ENCODE measurements at places on chromosomes 11 and 22. TPM values are rescaled to one million over a fixed set of nuclear protein-coding genes. Genes with fewer than 3 reads are reported as not detected.

The OR5B21 gene
- polyA plus RNA-seq: not detected

The P2RX6 gene
- 1.3 TPM for polyA plus RNA-seq

The SHANK3 gene
- polyA plus RNA-seq: 13.3 TPM

The ABTB2 gene
- polyA plus RNA-seq: 7.3 TPM

The NECTIN1 gene
- 45.6 TPM for polyA plus RNA-seq

The HBG1 gene
- polyA plus RNA-seq: 2.5 TPM

The ADORA2A gene
- 7.6 TPM for polyA plus RNA-seq

The UBASH3B gene
- 7.3 TPM for polyA plus RNA-seq

The DUSP8 gene
- polyA plus RNA-seq: 2.9 TPM

The SMC1B gene
- polyA plus RNA-seq: 0.40 TPM

The GNG3 gene
- 2.4 TPM for polyA plus RNA-seq

The SLC7A4 gene
- polyA plus RNA-seq: 1.8 TPM

The OR4A16 gene
- not detected for polyA plus RNA-seq

The SLC37A4 gene
- 82.6 TPM for polyA plus RNA-seq

The ALG9 gene
- polyA plus RNA-seq: 40.3 TPM

The ASCL2 gene
- polyA plus RNA-seq: 3.7 TPM

The PICK1 gene
- 28.0 TPM for polyA plus RNA-seq

- DNase-seq: no peak
These were observed 11.7 kb downstream of the SEC14L2 start for GRCh38 chr22:30408388-30409102.

DNA sequence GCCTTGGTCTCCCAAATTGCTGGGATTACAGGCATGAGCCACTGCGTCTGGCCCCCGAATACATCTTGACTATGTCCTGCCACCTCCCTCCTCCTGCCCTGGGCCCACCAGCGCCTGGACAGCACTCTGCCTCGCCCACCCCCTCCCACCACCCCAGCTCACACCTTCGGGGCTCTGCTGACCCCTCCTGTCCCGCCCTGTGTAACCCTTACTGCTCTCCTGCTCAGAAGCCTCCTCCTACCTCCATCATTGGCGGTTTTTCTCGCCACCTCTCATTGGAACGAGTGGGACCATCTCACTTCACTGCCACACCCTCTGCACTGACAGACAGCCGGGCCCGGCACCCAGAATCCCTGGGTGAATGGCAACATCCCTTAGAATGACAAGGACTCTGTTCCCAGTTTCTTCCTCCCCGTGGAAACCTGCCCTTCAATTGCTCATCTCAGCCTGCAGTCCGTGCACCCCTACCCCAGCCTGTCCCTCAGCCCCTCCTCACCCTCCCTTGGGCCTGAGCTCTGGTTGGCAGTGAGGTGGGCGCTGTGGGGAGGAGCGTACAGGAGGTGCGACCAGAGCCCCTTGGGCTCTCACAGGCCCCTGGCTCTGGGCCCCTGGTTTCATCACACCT, 32.2 kb downstream of the LRRC74B start:
- DNase-seq: no peak

- no peak for DNase-seq
These were observed 273.3 kb upstream of the C11orf87 start for GRCh38 chr11:109148669-109149068.

DNA sequence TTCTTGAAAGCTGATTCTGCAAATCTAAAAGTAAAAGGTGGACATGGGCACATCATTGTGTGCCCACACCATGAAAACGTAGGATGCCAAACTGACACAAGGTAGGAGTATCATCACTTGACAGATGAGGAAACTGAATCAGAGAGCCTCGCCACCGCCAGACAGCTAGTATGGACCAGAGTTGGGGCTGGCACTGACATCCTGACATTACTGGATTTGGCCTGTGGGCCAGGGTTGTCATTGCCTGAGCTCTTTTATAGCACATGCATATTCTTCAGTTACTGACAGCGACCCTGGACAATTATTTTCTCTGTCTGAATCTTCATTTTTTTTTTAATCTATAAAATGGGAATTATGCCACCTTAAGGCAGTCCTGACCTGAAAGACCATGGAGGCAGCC, 16.5 kb downstream of the USP35 start:
- DNase-seq: no peak

DNA sequence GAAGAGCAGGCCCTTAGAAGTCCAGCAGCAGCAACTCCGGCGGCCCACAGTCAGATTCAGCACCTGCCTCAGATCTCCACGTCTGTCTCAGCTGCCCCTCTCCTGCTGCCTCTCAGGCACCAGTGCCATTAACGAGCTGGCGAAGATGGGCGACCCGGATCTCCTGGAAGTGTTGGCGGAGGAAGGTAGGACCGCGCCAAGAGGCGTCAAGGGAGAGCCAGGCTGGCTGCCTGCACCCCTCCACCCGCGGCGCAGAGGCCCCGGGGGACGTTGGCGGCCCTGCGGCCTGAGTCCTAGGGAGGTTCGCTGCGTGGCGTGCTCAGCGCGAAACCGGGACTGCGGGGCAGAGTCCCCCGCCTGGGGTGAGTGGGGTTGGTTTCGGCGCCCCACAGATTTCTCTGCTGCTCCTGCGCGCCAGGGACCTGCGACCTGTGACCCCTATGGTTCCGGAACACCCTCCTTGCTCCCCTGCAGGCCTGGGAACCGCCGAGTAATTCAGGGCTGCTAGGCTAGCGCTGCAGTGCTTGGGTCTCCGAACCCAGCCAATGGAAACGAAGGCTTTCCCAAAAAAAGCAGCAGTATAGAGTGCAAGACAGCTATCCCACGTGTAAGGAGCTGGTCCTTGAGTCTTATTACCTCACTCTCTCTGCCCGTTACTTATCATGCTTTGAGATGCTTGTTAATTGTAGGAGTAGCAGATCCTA, 615 bp downstream of the ANO5 start:
- DNase-seq: no peak

DNA sequence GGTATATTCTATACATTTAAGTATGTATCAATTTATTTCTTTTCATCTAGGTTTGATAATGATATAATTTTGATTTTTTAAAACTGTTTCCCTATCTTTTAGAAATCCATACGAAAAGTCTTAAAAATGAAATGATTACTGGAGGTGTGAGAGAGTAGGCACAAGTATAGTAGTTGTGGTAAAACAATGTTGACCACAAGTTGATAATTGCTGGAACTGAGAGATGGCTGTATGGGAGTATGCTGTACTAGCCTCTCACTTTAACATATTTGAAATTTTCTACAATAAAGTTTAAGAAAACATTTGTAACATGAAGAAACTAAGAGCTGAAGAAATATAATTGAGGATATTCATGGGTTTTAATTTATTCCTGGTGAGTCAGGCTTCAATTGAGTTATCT, 30.0 kb downstream of the FSHB start:
- no peak for DNase-seq

GRCh38 chr22:21443057-21443734, 24.0 kb upstream of the TMEM191C start:
- DNase-seq: no peak

DNA sequence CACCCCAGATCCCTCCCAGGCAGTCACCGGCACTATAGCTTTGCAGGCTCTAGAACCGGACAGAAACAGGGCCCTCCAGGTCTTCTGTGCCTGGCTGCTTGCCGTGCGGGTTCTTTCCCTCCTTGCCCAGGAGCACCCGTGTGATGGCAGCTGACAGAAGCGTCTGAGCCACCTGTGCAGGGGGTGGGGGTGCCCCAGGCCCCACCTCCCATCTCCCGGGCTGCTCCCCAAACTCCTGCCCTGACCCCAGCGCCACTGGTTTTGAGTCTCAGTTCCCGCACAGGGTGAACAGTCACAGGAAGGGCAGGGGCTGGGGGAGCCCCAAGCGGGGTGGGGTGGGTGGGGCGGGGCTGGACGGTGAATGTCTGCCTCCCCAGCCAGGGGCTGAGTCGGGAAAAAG, 13.2 kb upstream of the PHLDA2 start:
- no peak for DNase-seq

GRCh38 chr11:100851584-100852152, 164.6 kb downstream of the ARHGAP42 start:
- DNase-seq: no peak

DNA sequence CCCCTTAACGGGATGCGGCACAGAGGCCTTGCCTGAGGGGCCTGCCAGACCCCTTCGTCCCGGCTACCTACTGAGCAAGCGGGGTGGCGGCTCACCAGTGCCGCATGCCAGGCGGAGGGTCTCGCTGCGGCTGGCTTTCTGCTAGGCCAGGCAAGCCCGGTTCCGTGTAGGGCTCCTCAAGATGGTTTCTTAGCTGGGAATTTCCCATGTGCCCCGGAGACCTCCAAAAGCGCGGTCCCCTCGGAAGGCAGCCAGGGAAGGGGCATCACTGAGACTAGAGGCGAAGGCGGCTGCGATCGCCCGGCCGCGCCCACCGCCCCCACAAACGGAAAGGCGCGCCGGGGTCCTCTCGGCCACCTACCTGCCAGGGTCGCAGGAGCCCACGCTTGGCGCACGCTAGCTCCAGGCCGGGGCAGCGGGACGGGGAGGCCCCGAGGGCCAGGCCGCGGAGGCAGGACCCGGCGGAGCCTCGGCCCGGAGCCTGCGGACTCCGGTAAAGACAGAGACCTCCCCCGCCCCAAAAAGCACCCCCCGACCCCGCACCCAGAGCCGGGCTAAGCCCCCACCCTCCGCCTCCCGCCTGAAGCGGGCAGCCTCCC, 23.8 kb downstream of the MICAL3 start:
- DNase-seq: peak; percentile 37

GRCh38 chr11:59841514-59841913, 3.8 kb downstream of the CBLIF start:
- DNase-seq: no peak

GRCh38 chr11:126257764-126258163, 10.9 kb downstream of the SRPRA start:
- DNase-seq: no peak

GRCh38 chr11:61967924-61968757, 707 bp upstream of the FTH1 start:
- DNase-seq: no peak

GRCh38 chr22:27057717-27058116, 400.3 kb downstream of the MIAT start:
- DNase-seq: no peak

- DNase-seq: no peak
These were observed 7.2 kb downstream of the MICAL2 start for GRCh38 chr11:12117611-12118010.

DNA sequence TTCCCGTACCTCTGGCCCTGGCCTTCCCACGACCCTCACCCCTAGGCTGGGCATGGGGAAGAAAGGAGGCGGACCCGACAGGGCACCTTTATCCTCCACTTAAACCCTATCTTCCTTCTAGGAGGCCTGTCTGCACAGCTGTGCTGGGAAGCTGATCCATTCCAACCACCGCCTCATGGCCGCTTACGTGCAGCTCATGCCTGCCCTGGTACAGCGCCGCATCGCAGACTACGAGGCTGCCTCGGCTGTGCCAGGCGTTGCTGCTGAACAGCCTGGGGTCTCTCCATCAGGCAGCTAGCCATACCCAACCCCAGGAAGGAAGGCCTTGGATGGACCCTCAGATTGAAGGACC, 599 bp downstream of the TIMM10B start:
- DNase-seq: no peak

GRCh38 chr11:43327987-43328386, 16.2 kb downstream of the API5 start:
- DNase-seq: no peak

DNA sequence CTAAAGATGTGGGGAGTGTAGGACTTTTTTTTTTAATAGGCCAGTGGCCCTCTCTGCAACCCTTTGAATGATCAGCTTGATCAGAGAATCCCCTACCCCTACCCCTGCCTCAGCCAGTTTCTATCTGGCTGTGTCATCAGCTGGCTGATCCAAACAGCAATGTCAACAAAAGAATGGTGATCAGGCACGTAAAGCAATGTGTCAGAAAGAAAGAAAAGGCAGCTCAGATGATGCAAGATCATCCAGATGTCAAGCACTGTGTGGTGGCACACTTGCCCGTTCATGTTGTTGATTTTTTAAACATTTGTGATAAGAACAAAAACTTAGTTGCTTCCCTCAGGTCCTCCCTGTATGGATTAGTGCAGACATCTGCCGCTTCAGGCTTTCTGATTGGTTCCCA, 26.3 kb upstream of the EHF start:
- no peak for DNase-seq

- peak; percentile 79 for DNase-seq
These were observed 88.6 kb upstream of the CRYBB3 start for GRCh38 chr22:25110846-25111578.

DNA sequence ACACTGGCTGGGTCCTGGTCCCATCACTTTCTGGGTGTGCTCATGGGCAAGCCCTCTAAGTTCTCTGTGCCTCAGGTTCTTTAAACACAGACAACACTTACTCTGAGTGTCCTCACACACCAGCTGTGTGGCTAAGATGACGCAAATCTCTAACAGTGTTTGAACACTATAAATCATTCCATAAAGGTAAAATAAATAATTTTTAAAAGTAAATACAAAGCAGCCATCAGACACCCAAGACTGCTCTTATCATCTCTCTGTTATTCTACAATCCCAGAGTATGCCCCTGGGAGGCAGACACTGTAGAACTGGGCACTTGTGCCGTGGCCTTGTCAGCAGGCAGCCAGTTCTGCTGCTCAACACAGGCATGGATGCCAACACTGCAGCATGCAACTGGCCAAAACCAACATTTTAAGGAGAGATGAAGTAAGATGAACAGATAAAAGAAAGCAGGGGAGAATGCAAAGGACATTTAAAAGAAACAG, 56.8 kb downstream of the RPL27A start:
- no peak for DNase-seq

GRCh38 chr11:69373251-69373635, 79.3 kb downstream of the MYEOV start:
- DNase-seq: no peak

DNA sequence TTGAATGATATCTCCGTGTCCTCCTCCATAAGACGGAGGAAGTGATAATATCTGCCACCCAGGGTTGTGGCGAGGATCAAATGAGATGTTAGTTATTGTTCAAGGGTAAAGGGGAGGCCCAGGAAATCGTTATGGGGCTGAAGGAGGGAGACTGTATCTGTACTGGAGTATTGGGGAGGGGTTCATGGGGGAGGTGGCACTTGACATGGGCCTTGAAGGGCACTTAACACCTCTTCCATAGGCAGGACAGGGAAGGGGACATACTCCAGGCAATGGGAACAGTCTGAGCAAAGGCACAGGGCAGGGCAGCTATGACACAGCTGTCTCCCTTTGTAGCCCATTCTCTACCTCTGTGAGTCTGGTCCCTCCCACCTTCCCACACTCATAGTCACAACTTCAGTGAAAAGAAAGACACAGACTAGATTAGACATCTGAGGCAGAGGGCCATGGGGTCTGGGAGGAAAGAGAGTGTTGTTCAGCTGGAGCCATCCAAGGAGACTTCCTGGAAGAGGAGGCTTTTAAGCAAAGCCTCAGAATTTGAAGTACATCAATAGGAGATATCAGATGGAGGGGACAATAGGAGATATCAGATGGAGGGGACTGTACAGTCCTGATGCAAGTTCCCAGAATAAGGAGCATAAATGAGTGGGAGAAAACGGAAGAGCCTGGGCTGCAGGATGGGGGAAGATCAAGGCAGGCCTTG, 15.8 kb upstream of the DGKZ start:
- no peak for DNase-seq
